ENCODE measurements at places on chromosomes 16 and 17.

GRCh38 chr17:2271985-2272702, 31.4 kb downstream of the SMG6 start:
- no peak for DNase-seq

- no peak for DNase-seq
Observed at GRCh38 chr16:67086822-67087221, 22.9 kb upstream of the PHAF1 start.

DNA sequence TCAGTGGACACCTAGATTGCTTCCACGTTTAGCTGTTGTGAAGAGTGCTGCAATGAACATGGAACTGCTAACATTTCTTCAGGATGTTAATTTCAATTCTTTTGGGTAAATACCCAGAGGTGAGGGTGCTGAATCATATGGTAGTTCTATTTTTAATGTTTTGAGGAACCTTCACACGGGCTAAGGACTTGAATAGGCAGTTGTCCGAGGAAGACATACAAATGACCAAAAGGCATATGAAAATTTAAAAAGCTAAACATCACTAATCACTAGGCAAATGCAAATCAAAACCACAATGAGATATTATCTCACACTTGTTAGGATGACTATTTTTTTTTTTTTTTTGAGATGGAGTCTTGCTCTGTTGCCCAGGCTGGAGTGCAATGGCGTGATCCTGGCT, 173.3 kb downstream of the PRKCB start:
- no peak for DNase-seq

DNA sequence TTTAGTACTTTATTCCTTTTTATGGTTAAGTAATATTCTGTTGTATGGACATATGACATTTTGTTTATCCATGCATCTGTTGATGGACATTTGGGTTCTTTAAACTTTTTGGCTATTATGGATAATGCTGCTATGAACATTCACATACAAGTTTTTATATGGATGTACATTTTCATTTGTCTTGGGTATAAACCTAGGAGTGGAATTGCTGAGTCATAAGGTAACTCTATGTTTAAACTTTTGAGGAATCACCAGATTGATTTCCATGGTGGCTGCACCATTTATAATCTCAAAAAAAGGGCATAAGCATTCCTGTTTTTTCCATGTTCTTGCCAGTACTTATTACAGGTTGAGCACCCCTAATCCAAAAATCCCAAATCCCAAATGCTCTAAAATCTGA, 90.3 kb upstream of the CRHR1 start:
- no peak for DNase-seq

DNA sequence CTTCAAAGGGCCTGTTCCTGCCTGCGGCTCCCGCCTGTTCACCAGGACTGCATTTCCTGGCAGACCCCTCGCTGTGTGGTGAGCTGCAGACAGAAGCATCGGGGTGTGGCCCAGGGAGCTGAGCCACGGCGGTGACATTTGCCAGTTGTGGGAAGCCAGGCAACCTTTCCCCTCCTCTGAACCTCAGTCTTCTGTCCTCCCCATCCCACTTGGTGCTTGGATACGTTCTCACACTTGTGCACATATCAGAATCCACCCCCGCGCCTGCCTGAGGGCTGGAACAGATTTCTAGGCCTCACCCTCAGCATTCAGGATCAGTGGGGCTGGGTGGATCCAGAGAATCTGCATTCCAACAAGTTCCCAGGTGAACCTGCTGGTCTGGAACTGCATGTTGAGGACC, 63.5 kb downstream of the CRISPLD2 start:
- DNase-seq, result peak; percentile 16
